ENCODE measurements at places on chromosomes 2 and 18. TPM values are rescaled to one million over a fixed set of nuclear protein-coding genes. Genes with fewer than 3 reads are reported as not detected.

- no peak for DNase-seq
These were observed 75.3 kb upstream of the STPG4 start for GRCh38 chr2:47230418-47230817.

- peak; percentile 87 for DNase-seq
These were observed at the start of gene COPS9 for GRCh38 chr2:240136013-240136670. TSS of gene COPS9 (minus strand) at chr2:240136305. CDS start at chr2:240136284, 21 bp downstream.

Gene UCN
- 0.45 TPM for total RNA-seq

DNA sequence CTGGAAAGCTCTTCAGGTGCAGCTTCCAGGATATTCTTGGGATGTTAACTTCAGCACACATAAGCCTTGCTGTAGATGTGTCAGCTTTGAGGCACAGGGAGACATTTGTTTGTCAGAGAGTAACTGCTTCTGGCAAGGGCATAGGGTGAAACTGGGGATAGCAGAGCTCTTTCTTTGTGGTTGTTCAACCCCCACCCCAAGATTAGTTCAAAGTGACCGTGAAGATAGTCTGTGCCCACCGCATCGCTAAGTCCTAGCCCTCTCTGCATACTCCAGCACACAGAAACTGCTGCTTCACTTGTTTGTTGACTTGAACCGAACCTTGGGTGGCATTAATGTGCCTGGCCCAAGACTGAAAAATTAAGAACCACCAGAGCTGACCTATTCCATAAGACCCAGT is 1.4 kb downstream of the SLC14A1 start:
- DNase-seq, result no peak

DNA sequence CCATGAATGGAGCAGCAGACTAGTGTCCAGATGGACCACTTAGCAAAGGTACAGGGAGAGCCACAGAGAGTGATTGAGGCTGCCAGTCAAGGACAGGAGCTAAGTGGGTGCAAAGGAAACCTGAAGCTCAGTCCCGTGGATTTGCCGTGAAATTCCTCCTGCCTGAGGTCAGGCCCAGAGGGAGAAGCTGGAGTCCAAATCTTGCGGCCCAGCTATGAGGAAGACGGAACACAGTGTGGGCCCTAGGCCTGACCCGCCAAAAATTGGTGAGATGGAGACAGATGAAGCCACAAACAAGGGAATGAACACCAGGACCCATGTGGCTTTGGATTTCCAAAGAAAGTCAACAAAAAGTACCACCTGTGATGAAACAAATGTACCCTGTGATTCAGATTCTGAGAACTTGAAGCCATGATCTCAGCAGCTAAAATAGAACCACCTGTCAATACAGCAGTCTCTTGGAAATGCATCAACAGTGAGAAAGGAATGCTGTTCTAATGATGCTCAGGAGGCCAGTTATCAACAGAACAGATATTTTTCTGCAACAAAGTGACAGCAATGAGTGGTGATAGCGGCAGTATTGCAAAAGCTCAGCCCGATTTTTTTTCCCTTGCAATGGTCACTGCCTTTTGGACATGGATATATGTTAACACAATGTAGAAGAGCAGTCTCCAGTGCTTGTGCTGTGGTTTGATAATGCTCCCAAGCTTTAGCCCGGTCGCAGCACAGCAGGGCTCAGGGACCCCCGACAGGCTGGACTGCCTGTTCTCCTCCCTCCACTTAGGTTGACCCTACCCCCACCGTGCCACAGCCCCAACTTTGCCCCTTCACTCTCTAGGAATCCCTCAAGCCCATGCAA is 10.7 kb downstream of the COL6A3 start:
- DNase-seq, result no peak

Gene TMEFF2
- not detected for total RNA-seq

Gene TUBA3E
- total RNA-seq, result not detected

Gene YES1
- total RNA-seq, result 8.3 TPM

Gene ASTL
- 2.6 TPM for total RNA-seq

Gene GALNT13
- not detected for total RNA-seq

Gene PSMA8
- total RNA-seq, result 2.1 TPM

DNA sequence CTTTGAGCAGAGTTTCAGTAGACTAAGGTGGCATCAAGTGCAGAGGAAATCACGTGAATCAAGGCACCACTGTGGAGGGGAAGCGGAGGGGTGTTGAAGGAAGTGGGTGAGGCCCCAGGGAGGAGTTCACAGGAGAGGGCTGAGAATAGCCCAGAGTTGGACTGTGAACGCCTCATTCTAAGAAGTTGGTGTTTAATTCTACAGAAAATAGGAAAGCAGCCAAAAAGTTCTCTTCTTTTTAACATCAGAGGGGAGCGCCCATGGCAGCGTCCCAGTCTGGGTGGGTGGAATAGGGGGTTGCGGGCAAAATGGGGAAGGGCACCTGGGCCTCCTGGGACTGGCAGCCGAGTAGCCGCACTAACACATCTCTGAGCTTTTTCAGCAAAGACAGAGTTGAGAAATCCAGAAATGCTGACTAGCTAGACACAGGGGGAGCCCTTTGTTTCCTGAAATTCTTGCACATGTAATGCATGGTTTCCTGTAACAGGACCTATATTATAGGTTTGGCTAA is 97.0 kb downstream of the NEB start:
- peak; percentile 77 for DNase-seq

DNA sequence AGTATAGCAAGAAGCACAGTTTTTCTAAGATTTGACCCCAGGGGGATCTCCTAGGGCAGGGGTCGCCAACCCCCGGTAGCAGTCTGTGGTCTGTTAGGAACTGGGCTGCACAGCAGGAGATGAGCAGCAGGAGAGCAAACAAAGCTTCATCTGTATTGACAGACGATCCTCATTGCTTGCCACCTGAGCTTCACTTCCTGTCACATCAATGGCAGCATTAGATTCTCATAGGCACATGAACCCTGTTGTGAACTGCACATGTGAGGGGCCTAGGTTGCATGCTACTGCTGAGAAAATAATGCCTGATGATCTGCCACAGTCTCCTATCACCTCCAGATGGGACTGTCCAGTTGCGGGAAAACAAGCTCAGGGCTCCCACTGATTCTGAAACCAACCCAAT is 136.2 kb downstream of the RGPD3 start:
- no peak for DNase-seq

- DNase-seq, result no peak
These were observed 392.1 kb upstream of the HNRNPA3 start for GRCh38 chr2:176820371-176820932.

DNA sequence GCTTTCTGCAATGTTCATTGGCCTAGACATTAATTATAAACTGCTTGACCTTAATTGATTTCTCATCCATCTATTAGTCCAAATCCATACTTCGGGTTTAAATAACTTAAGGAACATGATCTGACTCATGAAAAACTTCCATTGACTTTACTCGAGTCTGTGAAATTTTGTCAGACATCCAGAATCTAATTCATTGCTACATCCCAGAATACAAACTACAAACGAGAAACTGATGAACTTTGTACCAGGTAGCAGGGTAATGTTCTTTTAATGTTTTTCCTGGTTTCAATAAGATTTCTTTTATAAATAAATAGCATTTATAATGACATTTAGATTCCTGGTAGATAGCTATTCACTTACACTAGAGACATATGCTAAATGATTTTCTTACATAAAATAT is 36.0 kb upstream of the IKZF2 start:
- DNase-seq, result no peak

Gene NAT8
- not detected for total RNA-seq

GRCh38 chr2:130304726-130305125 is 38.0 kb upstream of the IMP4 start:
- no peak for DNase-seq

DNA sequence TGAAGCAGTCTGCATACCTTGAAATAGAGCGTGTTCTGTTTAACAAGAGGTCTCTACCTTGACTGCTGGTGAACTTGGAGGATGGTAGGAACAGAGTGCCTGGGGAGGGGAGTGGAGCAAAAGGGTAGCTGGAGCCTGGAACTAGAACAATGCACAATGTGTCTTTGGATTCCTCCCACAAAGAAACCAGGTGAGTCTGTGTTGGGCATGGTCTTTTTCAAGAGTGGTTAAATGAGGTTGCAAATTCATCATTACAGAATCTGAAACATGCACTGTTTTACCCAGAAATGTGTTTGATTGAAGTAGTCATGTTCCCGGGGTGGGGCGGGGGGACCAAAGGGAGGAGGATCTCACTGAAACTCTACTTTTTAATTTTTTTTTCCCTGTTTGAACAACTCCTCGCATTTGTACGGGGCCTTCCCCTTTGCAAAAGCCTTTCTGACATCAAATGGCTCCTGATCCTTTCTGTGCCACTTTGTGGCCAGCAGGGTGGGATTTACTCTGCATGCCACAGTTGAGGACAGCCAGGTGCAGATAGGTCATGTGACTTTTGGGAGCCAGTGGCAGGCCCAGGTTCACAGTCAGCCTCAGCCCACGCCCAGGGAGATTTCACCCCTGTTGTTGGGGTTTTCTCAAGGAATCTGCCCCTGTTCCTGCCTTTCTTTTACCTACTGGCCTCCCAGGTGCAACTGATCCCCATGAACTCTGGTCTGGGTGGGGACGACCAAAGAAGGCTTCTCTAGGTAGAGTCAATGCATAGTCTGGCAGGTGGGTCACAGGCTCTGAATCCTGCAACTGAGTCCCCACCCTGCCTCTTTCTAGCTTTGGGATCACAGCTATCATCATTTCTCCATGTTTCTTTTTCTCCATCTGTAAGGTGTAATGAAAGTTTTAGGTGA is 28.2 kb downstream of the MYCN start:
- DNase-seq, result peak; percentile 91

DNA sequence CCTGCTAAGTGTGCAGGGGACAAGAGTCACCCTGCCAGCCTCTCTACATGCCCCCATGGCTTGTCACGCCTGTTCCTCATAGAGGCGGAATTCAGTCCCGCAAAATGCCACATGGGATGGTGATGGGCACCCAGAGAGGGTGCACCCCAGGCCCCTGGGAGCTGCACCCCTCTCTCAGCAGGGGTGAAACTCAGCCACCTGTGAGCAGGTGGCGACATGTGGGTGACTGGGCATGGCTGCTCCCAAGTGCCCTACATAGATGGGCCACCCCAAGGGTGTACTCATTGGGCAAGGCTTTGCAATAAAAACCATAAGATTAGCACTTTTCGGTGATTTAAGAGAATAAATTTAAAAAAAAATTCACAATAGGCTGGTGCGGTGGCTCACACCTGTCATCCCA is 6.3 kb downstream of the HS6ST1 start:
- DNase-seq, result no peak

- no peak for DNase-seq
These were observed 310.4 kb downstream of the MTX2 start for GRCh38 chr2:176579608-176580007.

Gene GCG
- total RNA-seq, result not detected

DNA sequence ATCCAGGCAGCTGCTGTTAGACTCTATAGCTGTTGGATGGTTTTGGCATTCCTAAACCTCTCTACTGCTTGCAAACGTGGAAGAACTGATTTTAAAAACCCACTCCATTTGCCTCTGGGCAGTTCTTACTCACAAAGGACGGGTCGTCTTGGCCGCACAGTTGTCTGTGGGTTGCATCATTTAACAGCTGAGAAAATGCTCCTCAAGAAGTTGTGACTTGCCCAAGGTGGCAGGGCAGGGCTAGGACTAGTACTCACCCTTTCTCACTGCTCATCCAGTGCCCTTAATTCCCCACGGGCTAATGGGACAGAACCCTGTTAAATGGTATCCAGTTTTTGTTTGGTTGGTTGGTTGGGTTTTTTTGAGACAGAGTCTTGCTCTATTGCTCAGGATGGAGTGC is 997 bp upstream of the DRC1 start:
- DNase-seq, result no peak

- DNase-seq, result no peak
These were observed 49.0 kb downstream of the MAP2 start for GRCh38 chr2:209472871-209473270.

- no peak for DNase-seq
These were observed 352.6 kb upstream of the CRIM1 start for GRCh38 chr2:36002941-36003340.

Gene CD226
- total RNA-seq, result 19.9 TPM

GRCh38 chr2:71605173-71605641 is 151.8 kb downstream of the DYSF start:
- DNase-seq, result no peak

- no peak for DNase-seq
These were observed 25.6 kb upstream of the ZC3H15 start for GRCh38 chr2:186460465-186460864.

- no peak for DNase-seq
These were observed 35.2 kb downstream of the SLC40A1 start for GRCh38 chr2:189545418-189545817.

DNA sequence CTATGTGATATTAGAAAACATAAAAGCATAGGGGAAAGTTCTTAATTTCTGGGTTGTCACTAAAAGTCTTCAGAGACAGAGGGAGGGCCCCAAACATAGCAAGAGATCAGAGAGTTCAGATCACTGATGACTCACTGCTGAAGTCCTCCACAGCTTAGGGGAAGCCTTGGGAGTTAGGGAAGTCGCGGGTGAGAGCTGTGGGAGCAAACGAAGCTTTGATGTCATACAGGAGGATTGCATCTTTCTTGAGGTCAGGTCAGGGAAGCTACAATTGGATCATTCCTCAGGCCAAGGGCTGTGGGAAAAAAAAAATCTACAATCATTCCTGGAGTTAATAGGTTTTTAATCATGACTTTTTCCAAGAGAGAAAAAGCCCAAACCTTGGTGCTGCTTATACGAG is 96.2 kb downstream of the COPS8 start:
- no peak for DNase-seq

Gene LOXHD1
- total RNA-seq, result 0.05 TPM

Gene CDKL4
- not detected for total RNA-seq

- no peak for DNase-seq
These were observed 395.2 kb downstream of the BCL11A start for GRCh38 chr2:60158262-60158661.

DNA sequence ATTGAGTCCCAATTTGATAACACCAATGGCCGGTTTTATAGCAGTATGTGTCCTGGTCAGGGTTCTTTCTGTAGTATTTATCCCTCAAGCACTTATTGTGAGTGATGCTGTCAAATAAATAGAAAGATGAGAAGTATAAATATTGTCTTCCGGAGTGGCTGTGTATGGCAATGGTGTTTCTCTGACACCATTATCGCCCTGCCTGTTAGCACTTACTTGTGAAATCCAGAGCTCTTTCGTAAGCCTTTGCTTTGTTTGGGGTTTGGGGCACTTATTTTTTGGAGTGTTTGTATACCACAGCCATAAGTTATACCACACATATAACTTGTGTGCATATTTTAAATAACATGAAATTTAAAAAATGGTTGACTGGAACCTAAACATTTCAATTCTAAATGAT is 29.3 kb downstream of the CD8B2 start:
- DNase-seq, result no peak

Gene LIPT1
- 8.1 TPM for total RNA-seq

Gene CCT7
- 705 TPM for total RNA-seq

Gene TRIM43
- not detected for total RNA-seq

- DNase-seq, result no peak
These were observed 5.3 kb downstream of the GLI2 start for GRCh38 chr2:120740765-120741524.

GRCh38 chr2:186848873-186849578 is at the start of gene ZSWIM2:
TSS of gene ZSWIM2 (minus strand) at chr2:186849170. CDS start at chr2:186849130, 40 bp downstream.
- peak; percentile 46 for DNase-seq

Data from activated naive CD4-positive, alpha-beta T cell treated with anti-CD3 and anti-CD28 coated beads for 36 hours (primary cell).